H7 (cell line): ENCODE measurements at places on chromosomes 11 and 22. TPM values are rescaled to one million over a fixed set of nuclear protein-coding genes. Genes with fewer than 3 reads are reported as not detected.
A peak's percentile ranks its signal among the peaks of the same experiment; 100 is the strongest.

DNA sequence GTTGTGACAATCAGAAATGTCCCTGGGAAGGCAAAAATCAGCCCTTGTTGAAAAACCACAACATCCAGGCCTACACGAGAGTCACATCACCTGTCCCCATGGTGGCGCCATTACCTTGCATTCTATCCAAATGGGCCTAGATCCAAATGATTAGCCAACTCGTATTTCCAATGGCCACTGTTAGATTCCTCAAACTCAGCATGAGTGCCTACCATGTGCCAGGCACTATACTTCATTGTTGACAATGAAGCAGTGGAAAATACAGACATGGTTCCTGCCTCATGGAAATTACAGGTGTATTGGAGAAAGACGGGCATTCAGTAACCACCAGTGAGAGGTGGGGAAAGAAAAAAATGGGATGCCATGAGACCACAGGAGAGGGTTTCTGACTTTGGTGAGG lies 29.8 kb upstream of the CREB3L1 start:
- peak; percentile 84 for DNase-seq

DNA sequence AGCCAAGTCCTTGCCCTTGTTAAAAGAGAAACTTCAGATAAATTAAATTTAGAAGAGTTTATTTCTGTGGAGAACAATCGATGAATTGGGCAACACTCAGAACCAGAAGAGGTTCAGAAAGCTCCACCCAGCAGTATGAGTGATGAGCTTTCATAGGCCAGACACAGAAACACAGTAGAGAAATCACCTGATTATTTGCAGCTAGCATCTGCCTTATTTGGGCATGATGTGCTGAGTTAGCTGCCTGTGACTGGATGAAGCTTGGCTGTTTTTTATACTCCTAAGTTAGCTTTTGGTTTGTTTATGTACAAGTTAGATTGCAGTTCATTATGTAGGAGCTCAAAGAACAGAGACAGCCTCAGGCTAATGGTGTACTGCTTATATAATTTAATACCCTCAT lies 269.5 kb upstream of the SESN3 start:
- DNase-seq: no peak

DNA sequence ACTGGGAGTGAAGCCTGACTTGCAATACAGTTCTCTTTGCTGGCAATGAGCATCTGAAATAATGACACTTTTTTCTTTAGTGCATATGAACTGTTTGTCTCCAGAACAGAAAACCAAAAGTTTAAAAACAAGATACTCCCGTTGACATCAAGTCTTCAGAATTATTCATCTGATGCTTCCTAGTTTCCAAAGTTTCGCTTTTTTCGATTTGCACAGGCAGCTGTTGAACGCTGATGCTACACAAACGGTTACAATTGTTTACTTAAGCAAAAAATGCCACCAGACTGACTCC lies 612 bp upstream of the BIRC2 start:
- no peak for DNase-seq

DNA sequence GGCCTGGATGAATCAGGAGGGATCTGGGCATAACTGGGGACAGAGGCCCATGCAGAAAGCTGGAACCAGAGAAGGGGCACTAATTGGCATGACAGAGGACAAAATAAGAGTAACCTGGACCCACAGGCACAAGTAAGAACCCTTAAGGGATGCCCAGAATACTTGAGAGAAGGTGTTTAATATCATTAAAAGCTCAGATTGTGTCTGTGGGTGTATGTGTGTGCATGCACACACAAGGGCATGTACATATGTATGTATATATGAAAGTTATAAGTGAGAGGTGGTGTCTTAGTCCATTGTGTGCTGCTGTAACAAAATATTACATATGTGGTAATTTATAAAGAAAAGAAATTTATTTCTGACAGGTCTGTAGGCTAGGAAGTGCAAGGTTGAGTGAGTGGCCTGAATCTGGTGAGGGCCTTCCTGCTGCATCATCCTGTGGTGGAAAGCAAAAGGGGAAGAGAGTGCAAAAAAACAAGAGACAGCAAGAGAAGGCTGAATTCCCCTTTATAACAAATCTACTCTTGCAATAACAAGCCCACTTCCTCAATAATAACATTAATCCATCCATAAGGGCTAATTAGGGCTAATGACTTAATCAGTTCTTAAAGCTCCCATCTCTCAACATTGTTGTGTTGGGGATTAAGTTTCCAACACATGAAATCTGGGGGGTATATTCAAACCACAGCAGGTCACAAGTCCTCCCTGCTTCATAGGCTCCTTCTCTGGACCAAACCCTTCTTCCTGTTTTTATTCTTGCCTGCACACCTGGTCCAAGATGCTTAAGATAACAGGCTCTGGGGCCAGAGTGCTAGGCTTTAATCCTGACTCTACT lies 68.3 kb upstream of the POU2AF2 start:
- no peak for DNase-seq

DNA sequence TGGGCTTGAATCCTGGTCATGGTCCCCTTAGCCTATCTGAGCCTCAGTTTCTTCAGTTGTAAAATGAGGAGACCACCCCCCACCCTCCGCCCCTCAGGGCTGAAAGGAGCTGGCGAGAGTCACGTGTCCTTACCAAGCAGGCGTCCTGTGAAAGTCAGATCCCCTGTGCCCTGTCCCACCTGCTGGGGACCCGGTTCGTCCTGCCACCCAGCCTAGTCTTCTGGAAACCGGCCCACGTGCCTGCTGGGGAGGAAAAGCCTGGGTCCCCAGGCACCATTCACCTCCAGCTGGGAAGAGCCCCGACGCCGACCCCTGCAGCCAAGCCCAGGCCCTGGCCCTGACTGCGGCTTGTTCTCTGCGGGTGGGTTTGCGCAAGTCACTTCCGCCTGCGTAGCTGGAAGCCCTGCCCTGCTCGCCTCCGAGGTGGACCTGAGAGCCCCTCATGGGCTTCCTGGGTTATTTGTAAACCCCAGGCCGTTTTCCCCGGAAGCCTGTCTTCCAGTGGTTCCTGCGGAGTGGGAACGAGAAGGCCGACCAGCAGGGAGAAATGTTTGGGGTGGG lies 679 bp upstream of the SSH3 start:
- peak; percentile 89 for DNase-seq

DNA sequence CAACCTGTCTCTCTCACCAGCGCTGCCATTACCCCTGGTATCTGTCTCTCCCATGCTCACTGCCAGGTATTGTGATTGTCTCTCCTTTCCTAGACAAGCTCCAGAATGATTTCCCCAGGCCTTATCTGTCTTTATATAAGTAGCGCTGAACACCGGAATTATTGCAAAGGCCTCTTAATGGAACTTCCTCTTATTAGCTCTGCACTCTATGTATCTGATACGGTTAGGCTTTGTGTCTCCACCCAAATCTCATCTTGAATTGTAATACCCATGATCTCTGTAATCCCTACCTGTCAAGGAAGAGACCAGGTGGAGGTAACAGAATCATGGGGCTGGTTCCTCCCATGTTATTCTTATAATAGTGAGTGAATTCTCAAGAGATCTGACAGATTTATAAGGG lies 39.3 kb downstream of the DDI1 start:
- DNase-seq: no peak

GRCh38 chr22:37448516-37449127 lies 21.3 kb upstream of the ELFN2 start:
- no peak for DNase-seq

DNA sequence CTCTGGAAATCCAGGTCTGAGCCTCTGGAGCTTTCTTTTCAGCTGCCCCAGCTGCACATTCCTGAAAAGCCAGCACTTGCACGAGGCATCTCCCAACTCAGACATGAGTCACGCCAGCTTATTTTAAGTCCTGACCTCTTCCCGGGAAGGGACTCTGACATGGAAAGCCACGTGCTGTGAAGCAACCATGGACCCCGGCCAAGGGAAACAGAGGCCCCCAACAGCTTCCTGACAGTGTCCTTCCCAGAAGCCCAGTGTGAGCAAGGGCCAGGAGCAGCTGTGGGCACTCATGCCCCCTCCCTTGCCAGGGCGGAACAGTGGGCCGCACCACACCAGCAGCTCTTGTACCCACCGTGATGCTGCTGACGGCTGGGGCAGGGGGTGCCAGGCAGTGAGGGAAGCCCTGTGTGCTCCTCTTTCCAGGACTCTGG lies 118.8 kb upstream of the CADM1 start:
- DNase-seq: no peak

DNA sequence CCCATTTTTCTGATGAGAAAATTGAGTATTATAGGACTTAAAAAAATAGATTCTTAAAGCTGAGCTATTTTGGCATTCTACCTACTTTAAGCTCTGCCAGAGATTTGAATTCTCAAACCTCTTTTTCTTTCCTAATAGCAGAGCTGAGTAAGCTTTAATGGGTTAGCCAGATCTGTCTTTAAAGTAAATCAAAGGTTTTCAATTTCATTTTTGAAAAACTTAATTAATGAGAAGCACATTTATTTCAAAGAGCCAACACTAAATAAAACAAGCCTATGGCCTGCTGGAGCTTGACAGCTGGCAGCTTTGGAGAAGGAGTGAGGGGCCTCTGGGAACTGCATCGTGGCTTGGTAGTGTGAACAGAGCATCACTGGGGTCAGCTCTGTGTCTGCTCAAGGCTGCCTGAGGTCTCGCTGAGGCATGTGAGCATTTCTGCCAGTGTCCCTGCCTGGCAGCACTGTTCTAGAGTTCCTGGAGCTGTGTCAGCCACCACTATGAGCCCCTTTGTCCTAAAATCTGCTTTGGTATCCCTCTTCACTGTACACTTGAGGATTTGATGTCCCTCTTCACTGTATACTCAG lies 50.4 kb upstream of the PRSS23 start:
- DNase-seq: no peak

SLC17A6 gene
- not detected in 2 replicates for total RNA-seq

UCP2 gene
- total RNA-seq: 32.4 and 43.6 TPM in 2 replicates

RBFOX2 gene
- total RNA-seq: 77.7 and 87.2 TPM in 2 replicates

GTSE1 gene
- 38.8 and 42.9 TPM in 2 replicates for total RNA-seq

TMPRSS4 gene
- total RNA-seq: 0.38 TPM in 1 of 2 replicates, not detected in the other

C11orf91 gene
- total RNA-seq: not detected in 2 replicates
